ENCODE measurements at places on chromosomes 12 and 14. TPM values are rescaled to one million over a fixed set of nuclear protein-coding genes. Genes with fewer than 3 reads are reported as not detected.

DNA sequence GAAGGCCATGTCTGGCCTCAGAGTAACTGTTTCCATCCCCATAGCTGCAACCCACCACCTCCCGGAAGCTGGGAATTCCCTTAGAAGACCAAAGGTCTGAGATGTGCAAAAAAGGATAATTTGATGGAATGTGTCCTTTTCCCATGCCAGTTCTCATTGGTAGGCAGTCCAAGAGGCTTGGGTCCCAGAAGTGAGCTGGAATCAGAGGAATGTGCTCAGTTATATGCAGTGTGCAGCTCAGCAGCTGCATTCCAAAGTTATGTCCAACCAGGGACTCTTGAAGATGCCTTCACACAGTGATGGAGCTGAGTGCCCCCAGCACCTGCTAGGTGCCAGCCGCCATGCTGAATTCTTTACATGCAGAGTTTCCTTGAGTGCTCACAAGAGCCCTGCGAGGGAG, 583.9 kb upstream of the TBX3 start:
- H3K4me3 ChIP-seq: no peak overlapping the region
- no peak overlapping the region for H3K27ac ChIP-seq
- DNase-seq: no peak
- no peaks in the 10 kb centered on the region for H3K27me3 ChIP-seq
- H3K4me1 ChIP-seq: no peaks in the 10 kb centered on the region
- no peaks in the 10 kb centered on the region for H3K36me3 ChIP-seq

Gene ZNF891
- 2.9 TPM for total RNA-seq

Gene TMEM132C
- not detected for total RNA-seq

Gene RAB15
- total RNA-seq: 26.9 TPM

GRCh38 chr12:102879144-102879763, 37.8 kb downstream of the PAH start:
- peak; percentile 77 for DNase-seq
- H3K4me3 ChIP-seq: no peak overlapping the region
- H3K27ac ChIP-seq: no peak overlapping the region
- no peaks in the 10 kb centered on the region for H3K36me3 ChIP-seq

DNA sequence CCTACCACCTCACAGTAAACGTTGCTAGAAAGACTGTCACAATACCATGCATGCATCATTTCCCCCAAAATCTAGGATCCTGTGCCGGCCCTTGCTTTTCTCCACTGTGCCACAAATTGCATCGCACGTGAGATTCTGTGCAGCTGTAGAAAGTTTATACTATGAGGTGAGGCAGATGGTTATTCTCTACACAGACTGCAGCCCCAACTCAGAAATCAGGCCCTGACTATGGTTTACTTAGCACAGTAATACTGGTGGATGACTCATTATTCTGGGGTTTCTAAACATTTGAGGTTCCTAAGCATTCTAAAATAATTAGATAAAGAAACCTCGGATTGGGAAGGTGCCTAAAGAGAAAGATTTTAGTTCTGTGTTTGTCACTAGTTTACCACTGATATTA, 163.8 kb upstream of the CCDC198 start:
- no peak for DNase-seq
- no peak overlapping the region for H3K27ac ChIP-seq
- no peaks in the 10 kb centered on the region for H3K27me3 ChIP-seq
- no peak overlapping the region for H3K4me3 ChIP-seq

Gene PARP2
- 67.9 TPM for total RNA-seq
